Thoracic aorta (tissue), 2 donors: ENCODE measurements at places on chromosomes 13 and 19. TPM values are rescaled to one million over a fixed set of nuclear protein-coding genes. Genes with fewer than 3 reads are reported as not detected.

ONECUT3 gene
- not detected for total RNA-seq

LRCH1 gene
- 38.9 TPM for total RNA-seq

SHANK1 gene
- total RNA-seq: 0.28 TPM

ZNF433 gene
- total RNA-seq: 6.6 TPM

SPACA4 gene
- not detected for total RNA-seq

ZNF90 gene
- 12.7 TPM for total RNA-seq

ZNF486 gene
- total RNA-seq: 1.4 TPM
